ENCODE measurements at places on chromosomes 12 and 14.

DNA sequence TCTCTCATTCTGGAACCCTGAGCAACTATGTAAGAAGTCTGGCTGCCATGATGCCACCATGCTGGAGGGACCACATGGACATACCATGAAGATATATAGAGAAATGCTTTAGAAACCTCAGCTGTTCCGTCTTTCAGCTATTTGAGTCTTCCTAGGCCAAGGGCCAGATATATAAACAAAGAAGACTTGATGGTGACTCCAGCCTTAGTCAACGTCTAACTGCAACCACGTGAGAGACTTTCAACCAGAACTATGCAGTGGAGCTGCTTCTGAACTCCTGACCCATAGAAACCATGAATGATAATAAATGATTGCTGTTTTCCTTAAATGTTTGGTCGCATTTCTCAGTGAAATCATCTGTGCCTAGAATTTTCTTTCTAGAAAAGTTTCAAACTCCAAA is 20.0 kb upstream of the KITLG start:
- no peak for DNase-seq

- no peak for DNase-seq
These were observed 55.1 kb downstream of the PAWR start for GRCh38 chr12:79635676-79636075.

DNA sequence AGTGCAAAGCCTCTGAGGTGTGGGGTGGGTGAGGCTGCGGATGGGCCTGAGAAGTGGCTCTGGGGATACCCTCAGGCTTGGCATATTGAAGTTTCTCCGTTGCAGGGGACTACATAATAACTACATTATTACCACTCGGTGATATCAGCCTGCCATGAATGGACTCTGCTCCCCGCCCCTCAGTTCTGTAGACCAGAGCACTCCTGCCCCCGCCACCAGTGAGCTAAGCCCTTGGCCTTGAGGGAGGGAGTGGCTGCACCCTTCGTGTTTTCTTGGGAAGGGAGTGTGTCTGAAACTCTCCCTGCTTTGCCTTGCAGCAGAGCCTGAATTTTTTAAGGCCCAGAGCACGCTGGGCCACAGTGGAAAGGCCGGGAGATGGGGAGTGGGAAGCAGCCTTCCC is 1.7 kb downstream of the ORAI1 start:
- no peak for DNase-seq

- DNase-seq = no peak
These were observed 220.1 kb downstream of the ADAMTS20 start for GRCh38 chr12:43331935-43332334.

- DNase-seq = no peak
These were observed 345.6 kb downstream of the PAWR start for GRCh38 chr12:79344855-79345847.

DNA sequence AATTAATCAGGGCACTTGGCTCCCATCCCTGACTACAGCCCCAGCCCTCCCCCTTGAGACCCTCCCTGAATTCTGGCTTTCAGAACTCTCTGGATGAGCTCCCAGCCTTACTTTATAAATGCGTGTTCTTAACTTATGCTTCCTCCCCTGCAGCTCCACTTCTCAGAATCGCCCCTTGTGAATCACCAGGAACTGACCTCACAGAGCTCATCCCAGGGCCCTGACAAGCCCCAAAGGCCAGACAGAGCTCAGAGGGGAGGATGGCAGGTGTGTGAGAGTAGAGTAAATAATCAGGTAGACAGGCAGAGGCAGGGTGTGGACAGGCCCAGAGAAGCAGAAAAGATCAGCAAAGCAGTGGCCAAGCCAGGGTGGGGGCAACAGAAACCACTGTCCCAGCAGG is 68.2 kb upstream of the FOXN3 start:
- DNase-seq = no peak

GRCh38 chr14:64114166-64114565 is 180.0 kb downstream of the ESR2 start:
- DNase-seq = no peak

All from CD8-positive, alpha-beta memory T cell (primary cell).